COLO829 (cell line): ENCODE measurements at places on chromosomes 12 and 14.

DNA sequence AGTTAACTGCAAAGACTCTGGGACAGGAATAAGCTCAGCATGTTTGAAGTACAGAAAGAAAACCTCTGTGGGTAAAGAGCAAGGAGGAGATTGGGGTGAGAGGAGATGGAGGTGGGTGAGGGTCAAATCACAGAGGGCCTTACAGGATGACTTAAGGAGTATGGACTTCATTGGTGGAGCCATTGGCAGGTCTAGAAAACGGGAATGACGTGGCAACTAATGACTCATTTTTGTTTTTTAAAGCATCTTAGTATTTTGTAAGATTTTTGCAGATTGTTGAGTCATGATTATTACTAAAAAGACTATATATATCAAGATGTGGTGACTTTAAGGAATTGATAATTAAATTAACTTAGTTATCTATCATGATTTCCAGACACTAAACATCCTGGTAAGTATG, 18.5 kb downstream of the UTP20 start:
- no peak for DNase-seq

DNA sequence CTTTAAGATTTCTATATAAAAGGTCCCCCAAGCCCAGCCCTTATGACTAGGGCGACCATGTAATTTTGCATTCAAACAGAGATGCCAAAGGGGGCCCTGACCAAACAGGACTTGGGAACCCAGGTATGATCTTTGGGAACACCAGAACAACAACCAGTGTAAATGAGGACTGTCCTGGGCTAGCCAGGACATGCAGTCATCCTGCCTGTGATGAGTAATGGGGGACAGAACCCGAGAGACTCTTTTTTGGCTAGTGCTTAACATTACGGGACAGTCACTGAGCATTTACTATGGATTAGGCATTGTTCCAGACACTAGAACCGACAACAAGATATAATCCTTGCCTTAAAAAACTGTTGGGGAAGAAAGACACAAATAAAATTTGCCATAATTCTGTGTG, 337.3 kb downstream of the CACNA1C start:
- DNase-seq: no peak

DNA sequence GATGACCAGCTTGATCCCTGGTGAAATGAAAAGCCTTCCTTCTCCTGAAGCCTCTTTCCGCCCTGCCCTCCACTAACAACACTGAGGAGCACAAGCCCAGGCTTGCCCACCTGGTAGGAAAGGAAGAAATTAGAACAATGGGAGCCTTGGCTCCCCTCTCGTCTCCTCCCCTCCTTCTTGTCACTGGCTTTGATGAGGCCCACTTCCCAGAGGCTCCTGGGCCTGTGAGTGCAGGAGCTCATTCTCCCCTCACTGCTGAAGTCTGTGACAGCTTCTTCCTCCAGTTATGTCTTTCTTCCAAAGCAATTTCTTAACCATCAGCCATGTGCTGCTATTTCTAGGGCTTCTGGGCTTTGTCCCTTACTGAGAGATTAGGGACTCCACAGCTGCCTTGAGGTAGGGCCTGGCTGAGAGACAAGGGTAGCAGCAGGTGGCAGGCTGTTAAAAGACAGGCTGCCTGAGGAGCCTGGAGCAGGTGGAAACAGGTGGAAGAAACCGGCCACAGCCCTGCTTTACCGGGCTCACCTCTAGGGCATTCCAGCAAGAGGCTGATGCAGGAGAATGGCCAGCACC, 53.6 kb upstream of the SRSF5 start:
- no peak for DNase-seq

- no peak for DNase-seq
These were observed 794 bp downstream of the HOXC13 start for GRCh38 chr12:53939141-53940108.

GRCh38 chr12:41512497-41512896, 324.4 kb downstream of the PDZRN4 start:
- DNase-seq: no peak

- no peak for DNase-seq
These were observed 619 bp upstream of the NTN4 start for GRCh38 chr12:95790917-95791849.

GRCh38 chr14:96901227-96901626, 104.0 kb downstream of the VRK1 start:
- no peak for DNase-seq

GRCh38 chr12:50992819-50993218, 33.4 kb downstream of the SLC11A2 start:
- no peak for DNase-seq

GRCh38 chr14:100546051-100546443, 41.2 kb downstream of the BEGAIN start:
- no peak for DNase-seq

- DNase-seq: no peak
These were observed 3.7 kb downstream of the NUAK1 start for GRCh38 chr12:106135075-106135474.

GRCh38 chr14:65349100-65349499, 63.4 kb upstream of the FUT8 start:
- no peak for DNase-seq

DNA sequence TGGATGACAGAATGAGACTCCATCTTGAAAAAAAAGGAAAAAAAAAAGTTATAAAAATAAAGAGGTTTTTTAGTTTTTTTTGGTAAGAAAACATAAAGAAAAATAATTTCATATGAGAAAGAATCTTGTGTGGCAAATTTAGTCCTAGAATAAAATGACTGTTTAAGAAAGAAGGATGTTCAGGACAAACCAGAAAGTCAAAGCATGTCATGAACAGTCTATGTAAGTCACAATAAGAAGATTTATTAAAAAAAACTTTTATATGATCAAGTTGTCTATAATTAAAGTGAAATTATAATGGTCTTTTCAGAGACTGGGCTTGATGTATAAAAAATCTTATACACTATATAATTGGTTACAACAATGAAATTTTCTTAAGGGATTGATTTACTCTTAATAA, 68.1 kb upstream of the HECTD1 start:
- DNase-seq: no peak

- no peak for DNase-seq
These were observed 4.4 kb downstream of the NACA start for GRCh38 chr12:56720731-56721151.

DNA sequence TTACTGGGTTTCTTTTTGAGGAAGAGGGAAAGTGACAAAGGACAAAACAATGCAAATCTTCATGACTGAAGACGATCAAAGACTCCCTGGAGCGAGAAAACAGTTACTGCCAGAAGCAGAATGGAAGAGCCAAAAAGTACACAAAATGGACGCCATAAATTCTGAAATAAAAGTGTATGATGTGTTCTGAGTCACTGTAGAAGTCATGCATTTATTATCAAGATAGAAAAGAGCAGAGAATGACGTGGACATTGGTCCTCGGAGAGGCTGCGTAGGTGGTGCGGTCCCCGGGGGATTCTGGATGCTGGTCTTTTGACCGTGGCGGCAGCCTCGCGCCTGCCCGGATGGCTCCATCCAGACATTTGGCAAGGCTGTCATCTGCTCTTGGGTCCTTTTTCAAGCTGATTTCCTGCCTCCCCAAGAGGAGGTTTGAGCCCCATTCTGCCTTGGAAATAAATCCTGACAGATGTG, 52.8 kb downstream of the C14orf132 start:
- no peak for DNase-seq

- DNase-seq: no peak
These were observed 103.3 kb downstream of the RBM19 start for GRCh38 chr12:113862590-113863454.

DNA sequence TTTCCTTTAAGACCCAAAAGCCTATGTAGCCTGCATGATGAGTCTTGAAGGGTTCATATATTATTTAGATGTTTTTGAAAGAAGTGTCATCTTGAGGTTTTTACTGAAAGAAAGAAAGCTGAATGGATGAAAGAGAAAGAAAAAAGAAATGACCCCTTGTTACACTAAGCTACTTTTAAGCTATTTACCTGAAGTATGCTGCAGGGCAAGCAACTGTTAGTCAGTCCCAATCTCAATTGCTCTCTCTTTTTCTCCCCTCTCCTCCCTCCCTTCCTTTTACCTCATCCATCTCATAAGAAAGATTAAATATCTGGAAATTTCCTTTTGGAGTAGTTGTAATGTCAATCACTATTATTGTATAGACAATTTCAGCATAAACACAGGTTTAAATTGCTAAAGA, 512.4 kb downstream of the TMTC2 start:
- DNase-seq: no peak

DNA sequence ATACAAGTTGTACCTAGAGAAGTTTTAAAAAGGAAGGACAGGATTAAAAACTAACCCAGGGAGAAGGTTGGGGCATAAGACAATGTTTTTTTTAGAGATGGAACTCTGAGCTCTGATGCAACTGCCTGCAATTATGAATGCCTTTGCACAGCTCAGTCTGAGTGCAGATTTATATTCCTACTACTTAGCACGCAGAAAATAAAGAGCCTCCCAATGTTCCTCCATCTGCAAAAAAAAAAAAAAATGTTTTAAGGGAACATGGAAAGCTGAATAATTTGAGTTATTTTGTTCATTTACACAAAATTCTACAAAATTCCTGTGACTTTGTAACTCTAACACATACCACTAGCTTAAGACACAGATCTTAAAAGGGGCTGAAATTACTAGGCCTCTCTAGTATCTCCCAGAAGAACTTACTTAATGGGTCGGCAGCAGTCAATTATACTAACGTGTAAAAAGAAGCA, 15.7 kb downstream of the CLIP1 start:
- DNase-seq: no peak

GRCh38 chr14:85239791-85240190, 290.2 kb upstream of the FLRT2 start:
- no peak for DNase-seq

GRCh38 chr12:63095369-63095980, 55.5 kb downstream of the AVPR1A start:
- no peak for DNase-seq

DNA sequence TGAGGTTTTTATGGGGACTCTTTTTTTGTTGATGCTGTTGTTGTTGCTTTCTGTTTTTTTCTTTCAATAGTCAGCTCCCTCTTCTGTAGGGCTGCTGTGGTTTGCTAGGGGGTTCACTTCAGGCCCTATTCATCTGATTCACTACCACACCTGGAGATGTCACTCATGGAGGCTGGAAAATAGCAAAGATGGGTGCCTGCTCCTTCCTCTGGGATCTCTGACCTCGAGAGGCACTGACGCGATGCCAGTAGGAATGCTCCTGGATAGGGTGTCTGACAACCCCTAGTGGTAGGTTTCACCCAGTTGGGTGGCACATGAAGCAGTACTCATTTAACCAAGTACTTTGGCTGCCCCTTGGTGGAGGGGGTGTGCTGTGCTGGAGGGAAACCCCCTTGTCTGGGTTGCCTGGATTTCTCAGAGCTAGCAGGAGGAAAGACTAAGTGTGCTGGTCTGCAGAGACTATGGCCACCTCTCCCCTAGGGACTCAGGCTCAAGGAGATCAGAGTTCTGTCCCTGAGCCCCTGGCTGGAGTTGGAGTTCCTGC, 745.5 kb downstream of the TMTC2 start:
- DNase-seq: no peak

DNA sequence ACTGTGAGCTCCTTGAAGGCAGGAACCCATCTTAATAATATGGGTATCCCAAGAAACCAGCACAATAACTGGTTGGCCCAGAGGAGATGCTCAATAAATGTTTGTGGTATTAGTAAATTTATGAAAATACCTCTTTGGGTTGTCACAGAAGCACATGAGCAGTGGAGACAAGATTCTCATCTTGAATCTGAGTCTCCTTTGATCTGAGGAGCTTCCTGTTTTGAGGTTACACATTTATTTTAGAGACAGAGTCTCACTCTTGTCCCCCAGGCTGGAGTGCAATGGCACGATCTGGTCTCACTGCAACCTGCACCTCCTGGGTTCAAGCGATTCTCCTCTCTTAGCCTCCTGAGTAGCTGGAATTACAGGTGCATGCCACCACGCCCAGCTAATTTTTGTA, 247.4 kb downstream of the NRXN3 start:
- no peak for DNase-seq

- no peak for DNase-seq
These were observed 87.5 kb upstream of the PDZRN4 start for GRCh38 chr12:41100572-41100971.
